ENCODE measurements at places on chromosomes 5 and 9. TPM values are rescaled to one million over a fixed set of nuclear protein-coding genes. Genes with fewer than 3 reads are reported as not detected.

Gene STING1
- total RNA-seq: 49.2 TPM

- DNase-seq: no peak
Measured at GRCh38 chr9:69425136-69425801, 100.3 kb downstream of the ENTREP1 start.

Gene SLC36A3
- not detected for total RNA-seq

DNA sequence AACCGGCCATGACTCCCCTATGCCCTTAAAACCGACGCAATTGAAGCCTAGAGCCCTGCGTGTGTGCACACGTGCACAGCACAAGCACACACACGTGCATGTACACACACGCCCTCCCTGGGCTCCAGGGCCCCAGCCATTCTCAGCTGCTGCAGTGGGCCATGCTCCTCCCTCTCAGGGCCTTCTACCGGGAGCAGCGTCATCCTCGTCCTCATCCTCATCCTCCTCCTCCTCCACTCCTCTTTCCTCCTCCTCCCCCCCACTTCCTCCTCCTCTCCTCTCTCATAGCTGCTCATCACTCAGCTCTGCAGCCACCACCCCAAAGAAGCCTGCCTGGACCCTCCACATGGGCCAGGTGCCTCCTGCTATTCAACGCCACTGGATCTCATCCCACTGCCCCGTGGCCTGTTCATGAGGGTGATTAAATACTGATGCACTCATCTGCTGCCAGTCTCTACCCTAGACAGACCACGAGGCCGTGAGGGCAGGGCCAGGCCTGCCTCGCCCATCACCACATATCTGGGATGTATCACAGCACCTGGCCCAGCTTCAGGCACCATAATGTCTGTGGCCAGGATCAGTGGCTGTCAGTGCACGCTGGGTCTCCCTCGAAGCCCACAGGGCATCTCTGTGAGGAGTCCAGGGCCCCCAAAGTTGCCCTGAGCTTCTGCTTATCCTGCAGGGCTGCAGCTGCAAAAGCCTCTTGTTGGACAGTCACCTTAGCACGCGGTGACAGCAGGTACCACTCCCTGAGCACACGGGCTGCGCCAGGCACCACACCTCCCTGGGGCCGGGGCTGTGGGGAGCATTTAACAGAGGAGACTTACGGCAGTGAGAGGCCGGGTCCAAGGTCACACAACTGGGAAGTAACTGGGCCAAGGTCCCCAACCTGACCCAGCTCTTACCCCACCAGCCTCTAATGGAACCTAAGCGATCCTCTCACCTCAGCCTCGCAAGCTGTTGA lies 9.8 kb downstream of the FAM78A start:
- DNase-seq: no peak

Gene SLC6A3
- total RNA-seq: not detected

Data from G401 (cell line).